ENCODE measurements at places on chromosomes 13 and 19.

DNA sequence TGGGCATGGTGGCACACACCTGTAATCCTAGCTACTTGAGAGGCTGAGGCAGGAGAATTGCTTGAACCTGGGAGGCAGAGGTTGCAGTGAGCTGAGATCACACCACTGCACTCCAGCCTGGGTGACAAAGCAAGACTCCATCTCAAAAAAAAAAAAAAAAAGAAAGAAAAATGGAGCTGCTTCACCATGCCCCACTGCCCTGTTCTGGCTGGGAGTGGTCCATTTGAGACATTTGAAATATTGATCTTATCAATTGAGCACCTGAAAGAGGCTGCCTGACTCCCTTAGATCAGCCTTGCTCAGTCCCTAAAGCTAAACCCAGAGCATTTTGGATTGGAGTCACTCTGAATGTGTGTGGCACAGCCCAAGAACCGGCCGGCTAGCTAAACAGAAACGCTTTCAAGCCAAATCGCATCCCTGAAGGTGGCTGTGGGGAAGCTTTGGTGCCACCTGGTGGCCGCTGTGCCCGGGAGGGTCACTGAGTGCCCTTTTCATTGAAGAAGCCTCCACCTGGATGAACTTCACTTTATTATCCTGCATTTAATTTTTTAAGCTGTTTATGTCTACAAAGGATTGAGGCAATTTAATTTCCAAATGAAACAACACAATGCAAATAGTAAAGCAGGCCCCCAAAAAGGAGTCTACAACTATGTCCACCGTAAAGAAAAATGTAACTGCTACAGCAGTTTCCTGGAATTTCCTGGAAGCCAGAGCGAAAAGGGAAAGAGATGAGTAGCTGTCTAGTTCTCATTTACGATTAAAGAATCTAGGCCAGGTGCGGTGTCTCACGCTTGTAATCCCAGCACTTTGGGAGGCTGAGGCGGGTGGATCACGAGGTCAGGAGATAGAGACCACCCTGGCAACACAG lies 53.1 kb upstream of the SERPINE3 start:
- peak; percentile 66 for DNase-seq

DNA sequence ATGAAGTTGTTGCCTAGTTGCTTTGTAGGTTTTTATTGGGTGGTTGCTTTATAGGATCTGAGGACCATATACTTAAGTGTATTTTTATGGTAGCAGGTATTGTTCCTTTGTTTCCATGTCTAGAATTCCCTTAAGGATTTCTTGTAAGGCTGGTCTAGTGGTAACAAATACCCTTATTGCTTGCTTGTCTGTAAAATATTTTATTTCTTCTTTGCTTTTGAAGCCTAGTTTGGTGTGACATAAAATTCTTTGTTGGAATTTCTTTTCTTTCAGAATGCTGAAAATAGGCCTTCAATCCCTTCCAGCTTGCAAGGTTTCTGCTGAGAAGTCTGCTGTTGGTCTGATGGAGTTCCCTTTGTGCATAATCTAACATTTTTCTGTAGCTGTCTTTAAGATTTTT lies 18.1 kb upstream of the ZSCAN5A start:
- no peak for DNase-seq

GRCh38 chr13:44905556-44905955 lies 83.7 kb downstream of the NUFIP1 start:
- no peak for DNase-seq

DNA sequence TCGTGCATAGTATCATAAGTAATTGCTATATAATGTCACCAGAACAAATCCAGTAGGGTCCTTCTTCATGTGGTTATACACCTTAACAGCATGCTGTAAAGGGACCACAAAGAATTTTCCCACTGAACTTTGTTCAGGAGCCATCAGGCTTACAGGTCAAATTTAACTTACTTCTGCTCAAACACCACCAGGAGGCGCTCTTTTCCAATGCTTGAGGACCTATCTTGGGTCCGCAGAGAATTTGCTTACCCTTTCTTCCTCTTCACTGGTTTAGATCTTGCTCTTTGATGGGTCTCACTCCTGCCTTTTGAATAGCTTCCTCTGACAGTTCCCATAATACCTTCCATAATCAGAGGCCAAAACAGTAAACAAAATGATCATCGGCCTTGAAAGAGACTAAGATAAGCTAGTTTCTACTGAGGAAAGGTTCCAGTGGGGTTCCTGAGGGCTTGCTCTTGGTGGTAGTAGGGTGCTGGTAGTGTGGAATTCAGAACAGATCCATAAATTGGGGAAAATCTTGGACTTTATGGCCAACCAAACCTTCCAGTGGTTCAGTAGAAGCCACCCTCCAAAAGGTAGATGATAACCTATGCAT lies 37.4 kb downstream of the SCGB2B2 start:
- DNase-seq = peak; percentile 63

DNA sequence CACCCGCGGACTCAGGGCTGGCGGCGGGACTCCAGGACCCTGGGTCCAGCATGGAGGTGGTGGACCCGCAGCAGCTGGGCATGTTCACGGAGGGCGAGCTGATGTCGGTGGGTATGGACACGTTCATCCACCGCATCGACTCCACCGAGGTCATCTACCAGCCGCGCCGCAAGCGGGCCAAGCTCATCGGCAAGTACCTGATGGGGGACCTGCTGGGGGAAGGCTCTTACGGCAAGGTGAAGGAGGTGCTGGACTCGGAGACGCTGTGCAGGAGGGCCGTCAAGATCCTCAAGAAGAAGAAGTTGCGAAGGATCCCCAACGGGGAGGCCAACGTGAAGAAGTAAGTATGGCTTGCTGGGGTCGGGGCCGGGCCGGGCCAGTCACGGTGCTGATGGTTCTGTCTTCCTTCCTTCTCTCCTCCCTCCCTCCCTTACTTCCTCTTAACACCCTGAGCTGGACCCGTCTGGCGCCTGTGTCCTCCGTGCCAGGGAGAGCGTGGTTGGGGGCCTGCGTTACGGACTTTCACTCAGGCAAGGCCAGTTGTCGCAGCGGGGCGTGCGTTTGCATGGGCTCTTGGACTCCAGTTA lies 1.4 kb downstream of the STK11 start:
- DNase-seq = peak; percentile 19

GRCh38 chr13:37869506-37869755 lies 141 bp downstream of the TRPC4 start:
- no peak for DNase-seq

DNA sequence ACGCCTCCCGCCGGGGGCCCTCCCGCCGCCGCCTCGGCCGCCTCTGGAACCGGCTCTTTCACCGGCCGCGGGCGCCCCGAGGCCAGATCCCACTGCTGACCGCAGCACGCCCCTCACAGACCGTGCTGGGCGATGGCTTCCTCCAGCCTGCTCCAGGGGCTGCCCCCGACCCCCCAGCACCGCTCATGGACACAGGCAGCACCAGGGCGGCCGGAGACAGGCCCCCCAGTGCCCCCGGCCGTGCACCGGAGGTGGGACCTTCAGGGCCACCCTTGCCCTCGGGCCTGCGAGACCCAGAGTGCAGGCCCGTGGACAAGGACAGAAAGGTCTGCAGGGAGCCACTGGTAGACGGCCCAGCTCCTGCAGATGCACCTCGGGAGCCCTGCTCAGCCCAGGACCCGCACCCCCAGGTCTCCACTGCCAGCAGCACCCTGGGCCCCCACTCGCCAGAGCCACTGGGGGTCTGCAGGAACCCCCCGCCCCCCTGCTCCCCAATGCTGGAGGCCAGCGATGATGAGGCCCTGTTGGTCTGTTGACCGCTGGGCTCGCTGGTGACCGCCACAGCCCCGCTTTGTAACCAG lies 13.0 kb downstream of the LRP3 start:
- no peak for DNase-seq

GRCh38 chr19:32068793-32069192 lies 276.6 kb upstream of the ZNF507 start:
- no peak for DNase-seq

DNA sequence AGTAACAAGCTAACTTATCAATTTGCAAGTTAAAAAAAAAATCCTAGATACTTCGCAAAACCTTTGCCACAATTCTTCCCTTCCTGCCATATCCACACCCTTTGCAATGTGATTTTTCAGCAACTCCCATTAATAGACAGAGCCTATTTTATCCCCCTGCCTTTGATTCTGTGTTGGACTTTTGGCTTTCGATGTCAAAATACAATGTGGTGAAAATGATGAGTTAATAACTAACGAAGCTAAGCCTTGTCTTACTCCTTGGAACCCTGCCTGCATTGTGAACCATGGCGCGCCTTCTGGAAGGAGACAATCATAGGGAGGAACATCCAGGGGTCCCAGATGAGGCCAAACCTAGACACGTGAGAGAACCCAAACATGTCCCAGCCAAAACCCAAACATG lies 6.4 kb downstream of the CYP4F2 start:
- no peak for DNase-seq

GRCh38 chr19:18660051-18660910 lies 23.2 kb upstream of the CRTC1 start:
- DNase-seq = no peak

DNA sequence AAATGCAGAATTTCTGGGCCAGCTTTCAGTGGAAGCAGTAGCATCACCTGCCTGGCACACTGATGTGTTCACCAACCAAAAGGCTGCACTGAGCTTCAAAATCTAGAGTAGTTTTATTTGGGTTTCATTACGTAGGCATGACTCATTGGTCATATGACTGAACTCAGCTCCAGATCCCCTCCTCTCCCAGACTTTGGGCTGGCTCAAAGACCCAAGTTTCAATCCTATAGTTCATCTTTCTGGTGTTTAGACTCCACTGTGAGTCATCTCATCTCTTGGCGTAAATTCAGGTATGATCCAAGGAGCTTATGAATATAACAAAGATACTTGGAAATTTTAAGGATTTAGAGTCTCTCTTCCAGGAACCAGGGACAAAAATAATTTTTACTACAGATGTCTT lies 17.7 kb downstream of the ZMYM5 start:
- DNase-seq = no peak

DNA sequence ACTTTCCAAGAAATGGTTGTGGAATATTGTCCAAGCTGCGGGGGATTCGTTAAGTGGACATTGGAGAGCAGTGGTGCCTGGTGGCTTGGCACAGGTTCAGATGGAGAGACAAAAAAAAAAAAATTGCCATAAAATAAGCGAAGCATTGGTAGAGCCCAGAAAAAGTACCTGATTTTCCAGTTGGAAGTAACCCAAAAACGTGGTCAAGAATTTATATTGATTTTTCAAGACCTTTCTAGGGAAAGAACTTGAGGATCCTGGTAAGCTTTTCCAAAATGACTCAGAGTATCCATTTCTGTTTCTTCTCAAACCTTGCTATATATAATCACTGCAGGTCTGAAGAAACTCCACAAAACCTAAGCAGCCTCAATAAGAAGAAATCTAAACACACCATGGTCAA lies 94.6 kb downstream of the ING1 start:
- no peak for DNase-seq

DNA sequence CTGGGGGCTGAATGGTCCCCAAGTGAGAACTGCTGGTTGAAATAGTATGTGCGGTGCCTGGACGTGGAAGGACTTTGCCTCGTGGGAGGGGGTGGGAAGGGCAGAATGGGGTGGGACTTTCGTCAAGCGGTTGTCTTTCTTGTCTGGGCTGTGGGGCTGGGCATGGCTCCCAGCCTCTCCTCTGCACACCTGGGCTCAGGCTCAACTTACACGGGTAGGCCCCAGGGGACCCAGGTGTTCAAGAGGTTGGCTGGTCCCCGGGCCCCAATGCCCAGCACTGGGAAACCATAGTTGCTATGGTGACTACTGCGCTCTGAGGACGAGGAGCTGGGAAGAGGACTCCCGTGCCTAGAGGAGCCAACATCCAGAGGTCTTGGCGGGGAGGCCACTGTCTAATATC lies 7.3 kb downstream of the NWD1 start:
- no peak for DNase-seq

GRCh38 chr13:113656831-113657671 lies 947 bp downstream of the ATP4B start:
- no peak for DNase-seq

GRCh38 chr13:34419025-34419424 lies 523.0 kb upstream of the NBEA start:
- no peak for DNase-seq

DNA sequence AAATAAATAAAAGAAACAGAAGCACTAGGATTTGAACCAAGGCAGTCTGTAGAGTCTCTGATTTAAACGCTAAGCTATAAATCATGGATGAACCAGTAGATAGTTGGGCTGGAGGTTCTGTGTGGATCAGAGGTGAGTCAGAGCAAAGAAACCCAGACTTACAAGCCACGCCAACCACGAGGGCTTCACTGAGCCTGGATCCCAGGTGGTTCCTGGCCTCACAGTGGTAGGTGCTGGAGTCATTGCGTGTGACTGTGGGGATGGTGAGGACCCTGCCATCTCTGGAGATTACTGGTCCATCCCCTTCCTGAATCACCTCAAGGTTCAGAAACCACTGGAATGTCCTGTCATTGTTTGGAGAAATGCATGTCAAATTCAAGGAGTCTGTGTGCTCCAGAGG lies 19.3 kb upstream of the CEACAM20 start:
- no peak for DNase-seq

DNA sequence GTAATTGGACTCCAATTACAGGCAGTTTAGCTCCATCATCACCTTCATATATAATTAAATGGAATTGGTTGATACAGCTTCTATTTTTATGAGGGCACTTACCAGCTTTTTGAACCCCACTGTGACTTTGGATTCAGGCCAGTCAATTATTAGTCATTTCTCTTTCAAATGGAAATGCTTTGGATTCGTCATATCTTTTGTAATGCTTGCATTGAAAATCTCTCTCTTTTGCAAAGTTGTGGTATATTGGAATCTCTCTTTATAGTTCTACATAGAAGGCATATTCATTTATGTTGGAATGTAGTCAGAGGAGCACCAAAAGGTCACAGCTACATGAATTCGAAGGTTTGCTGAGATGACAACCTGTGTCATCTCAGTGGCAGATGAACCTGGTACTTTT lies 1074.3 kb upstream of the SLC10A2 start:
- DNase-seq = no peak

DNA sequence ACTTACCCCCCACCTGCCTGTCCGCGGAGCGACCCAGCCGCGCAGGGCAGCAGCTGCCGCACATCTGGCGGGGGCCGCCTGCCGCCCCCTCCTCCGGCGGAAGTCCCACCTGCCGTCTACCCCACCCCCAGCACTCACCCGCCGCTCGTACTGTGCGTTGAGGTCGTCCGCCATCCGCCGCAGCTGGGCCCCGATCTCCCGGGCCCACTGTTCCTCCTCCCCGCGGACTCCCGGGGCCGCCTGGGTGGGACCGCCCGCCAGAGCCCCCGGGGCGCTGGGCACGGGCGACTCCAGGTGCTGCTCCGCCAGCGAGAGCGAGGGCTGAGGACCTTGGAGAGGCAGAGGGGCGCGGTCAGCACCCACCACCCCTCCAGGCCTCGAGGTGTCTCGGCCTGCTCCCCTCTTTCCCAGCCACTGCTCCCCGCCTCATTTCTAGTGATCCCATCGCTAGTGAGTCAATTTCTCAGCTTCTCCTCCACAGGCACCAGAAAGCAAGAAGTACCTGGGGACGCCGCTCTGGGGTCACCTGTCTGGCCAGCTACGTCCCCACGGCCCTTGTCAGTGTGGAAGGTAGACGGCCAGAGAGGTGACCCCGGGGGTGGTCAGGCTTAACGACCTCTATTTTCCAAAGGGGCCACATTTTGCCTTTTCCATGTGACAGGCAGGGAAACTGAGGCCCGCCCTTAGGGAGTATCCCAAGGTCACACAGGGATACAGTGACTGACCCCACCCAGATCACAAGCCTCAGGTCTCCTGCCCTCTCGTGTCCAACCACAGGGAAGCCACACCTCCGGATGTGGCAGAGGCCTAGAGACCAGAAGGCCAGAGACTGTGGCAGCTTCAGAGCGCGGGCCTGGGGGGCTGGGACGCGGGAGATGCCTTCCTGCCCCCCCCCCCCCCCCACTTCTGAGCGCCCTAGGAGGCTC lies 4.3 kb downstream of the BBC3 start:
- no peak for DNase-seq

GRCh38 chr13:29457299-29457698 lies 138.2 kb downstream of the SLC7A1 start:
- no peak for DNase-seq

- no peak for DNase-seq
Measured at GRCh38 chr13:28471421-28471820, 23.5 kb downstream of the FLT1 start.

Measured in T-helper 2 cell (primary cell).